Left lung (tissue), 14 donors: ENCODE measurements at places on chromosomes 13 and 19. TPM values are rescaled to one million over a fixed set of nuclear protein-coding genes. Genes with fewer than 3 reads are reported as not detected.

- no peak for DNase-seq
- H3K36me3 ChIP-seq: no peaks in the 10 kb centered on the region
Measured at GRCh38 chr13:21739771-21740170, 68.9 kb downstream of the FGF9 start.

DNA sequence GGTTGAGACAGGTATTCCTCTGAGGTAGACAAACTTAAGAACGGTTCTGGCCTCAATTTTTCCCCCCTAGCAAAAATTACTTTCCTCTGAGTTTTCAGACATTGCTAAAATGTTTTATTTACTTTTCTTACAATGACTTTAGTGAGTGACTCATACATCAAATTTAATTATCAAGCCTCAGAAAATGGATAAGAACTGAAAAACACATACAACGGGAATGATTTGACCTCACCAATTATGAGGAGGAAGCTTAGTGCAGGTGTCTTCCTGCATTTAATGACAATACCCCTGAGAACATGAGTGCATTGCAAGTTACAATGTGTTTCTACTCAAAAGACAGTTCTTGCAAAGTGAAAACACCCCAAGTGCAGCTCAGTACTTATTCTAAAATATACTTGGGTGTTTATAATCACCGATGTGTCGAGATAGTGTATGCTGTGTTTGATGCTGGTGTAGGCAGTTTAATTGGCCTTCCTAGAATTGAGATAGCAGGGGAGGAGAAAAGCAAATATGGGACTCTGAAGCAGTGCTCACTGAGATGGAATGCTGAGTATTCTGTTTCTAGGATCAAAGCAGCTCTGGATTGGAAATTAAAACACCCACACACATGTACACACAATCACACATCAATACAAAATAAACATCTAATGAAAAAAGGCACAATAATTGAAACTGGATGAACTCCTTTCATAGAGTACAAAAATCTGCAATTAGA is 189.5 kb upstream of the SLC10A2 start:
- no peak for DNase-seq
- no peaks in the 10 kb centered on the region for H3K36me3 ChIP-seq
- H3K4me3 ChIP-seq: no peak overlapping the region
- no peak overlapping the region for H3K27ac ChIP-seq
- no peaks in the 10 kb centered on the region for H3K27me3 ChIP-seq

NCR1 gene
- total RNA-seq: 0.73 TPM

- no peaks in the 10 kb centered on the region for H3K36me3 ChIP-seq
- no peak overlapping the region for H3K27ac ChIP-seq
- no peak overlapping the region for H3K4me3 ChIP-seq
- no peaks in the 10 kb centered on the region for H3K27me3 ChIP-seq
- DNase-seq: no peak
Measured at GRCh38 chr13:106503730-106504453, 31.6 kb downstream of the EFNB2 start.

- H3K36me3 ChIP-seq: no peaks in the 10 kb centered on the region
- H3K4me1 ChIP-seq: no peaks in the 10 kb centered on the region
- DNase-seq: peak; percentile 91
- peak overlapping the region; percentile 98 for H3K4me3 ChIP-seq
- H3K27ac ChIP-seq: peak overlapping the region; percentile 94
Measured at GRCh38 chr19:1028062-1028926, 1.9 kb downstream of the CNN2 start.

TBXA2R gene
- 5.3 TPM for total RNA-seq

GRCh38 chr19:6271721-6272410 is 7.9 kb downstream of the MLLT1 start:
- peak overlapping the region; percentile 85 for H3K27ac ChIP-seq
- no peaks in the 10 kb centered on the region for H3K27me3 ChIP-seq
- H3K4me1 ChIP-seq: peaks cover 98% of the 10 kb centered on the region
- H3K4me3 ChIP-seq: peak overlapping the region; percentile 14

DNA sequence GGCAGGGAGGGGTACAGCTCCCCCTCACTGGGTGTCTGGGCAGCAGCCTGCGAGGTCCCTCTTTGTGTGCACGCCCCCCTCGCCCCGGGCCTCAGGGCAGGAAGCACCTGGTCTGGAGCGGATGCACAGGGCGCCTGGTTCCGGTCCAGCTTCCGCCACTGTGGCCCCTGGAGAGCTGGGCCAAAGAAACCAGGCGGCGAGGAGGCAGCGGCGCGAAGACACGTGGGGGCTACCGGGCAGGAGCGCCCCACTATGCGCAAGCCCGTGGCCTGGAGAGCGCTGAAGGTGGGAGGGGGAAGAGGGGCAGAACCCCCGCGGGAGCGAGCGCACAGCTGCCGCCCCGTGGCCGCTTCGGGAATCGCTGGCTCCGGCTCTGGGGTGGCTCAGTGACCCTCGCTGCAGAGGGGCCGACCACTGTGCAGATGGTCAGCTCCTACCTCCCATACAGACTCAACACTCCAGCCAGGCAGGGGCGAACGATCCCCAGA is 1.7 kb upstream of the LYL1 start:
- H3K4me1 ChIP-seq: peaks cover 54% of the 10 kb centered on the region
- peak overlapping the region; percentile 82 for H3K27ac ChIP-seq
- peak overlapping the region; percentile 7 for H3K4me3 ChIP-seq
- DNase-seq: peak; percentile 94
- no peaks in the 10 kb centered on the region for H3K36me3 ChIP-seq

GRCh38 chr13:61148211-61148610 is 267.4 kb downstream of the PCDH20 start:
- DNase-seq: no peak
- no peaks in the 10 kb centered on the region for H3K4me1 ChIP-seq
- no peaks in the 10 kb centered on the region for H3K36me3 ChIP-seq
- no peak overlapping the region for H3K4me3 ChIP-seq
- H3K27me3 ChIP-seq: no peaks in the 10 kb centered on the region
- no peak overlapping the region for H3K27ac ChIP-seq

DNA sequence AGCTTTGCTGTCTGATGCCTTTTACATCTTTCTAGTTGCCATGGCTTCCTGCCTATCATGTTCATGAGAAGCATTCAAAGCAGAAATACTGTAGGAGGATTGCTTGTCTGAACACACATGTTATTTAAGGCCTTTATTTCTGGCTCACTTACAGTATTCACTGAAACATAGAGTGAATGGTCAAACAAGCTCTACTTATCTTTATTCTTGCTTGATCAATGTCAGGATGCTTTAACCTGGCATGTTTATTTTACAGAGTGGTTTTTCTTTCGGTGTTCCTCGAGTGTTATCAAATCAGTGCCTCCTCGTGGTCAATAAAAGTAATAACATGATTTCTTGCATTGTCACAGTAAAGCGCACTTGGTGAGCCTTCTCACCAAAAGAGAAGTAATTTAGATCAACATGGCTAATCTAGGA is 73.5 kb upstream of the PCDH17 start:
- H3K36me3 ChIP-seq: no peaks in the 10 kb centered on the region
- H3K4me1 ChIP-seq: no peaks in the 10 kb centered on the region
- peak; percentile 1 for DNase-seq
- H3K4me3 ChIP-seq: no peak overlapping the region

- H3K27ac ChIP-seq: no peak overlapping the region
- H3K27me3 ChIP-seq: no peaks in the 10 kb centered on the region
- H3K36me3 ChIP-seq: peaks cover 17% of the 10 kb centered on the region
- no peak for DNase-seq
- no peak overlapping the region for H3K4me3 ChIP-seq
- H3K4me1 ChIP-seq: peaks cover 7% of the 10 kb centered on the region
Measured at GRCh38 chr13:20819715-20820114, 46.0 kb upstream of the EEF1AKMT1 start.

DNA sequence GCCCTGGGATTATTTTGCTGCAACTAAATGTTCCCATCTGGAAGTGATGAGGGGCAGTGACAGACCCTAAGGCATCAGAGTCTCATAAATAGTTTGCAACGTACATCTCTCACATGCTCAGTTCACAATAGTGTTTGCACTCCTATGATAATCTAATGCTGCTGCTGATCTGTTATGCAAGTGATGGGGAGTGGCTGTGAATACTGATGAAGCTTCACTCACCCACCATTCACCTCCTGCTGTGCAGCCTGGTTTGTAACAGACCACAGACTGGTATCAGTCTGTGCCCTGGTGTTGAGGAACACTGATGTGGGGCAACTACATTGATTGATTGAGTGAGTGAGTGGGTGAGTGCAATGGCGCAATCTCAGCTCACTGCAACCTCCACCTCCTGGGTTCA is 54.9 kb downstream of the ZNF726 start:
- no peaks in the 10 kb centered on the region for H3K36me3 ChIP-seq
- H3K4me3 ChIP-seq: no peak overlapping the region
- no peak overlapping the region for H3K27ac ChIP-seq
- peaks cover 43% of the 10 kb centered on the region for H3K27me3 ChIP-seq
- H3K4me1 ChIP-seq: no peaks in the 10 kb centered on the region

DNA sequence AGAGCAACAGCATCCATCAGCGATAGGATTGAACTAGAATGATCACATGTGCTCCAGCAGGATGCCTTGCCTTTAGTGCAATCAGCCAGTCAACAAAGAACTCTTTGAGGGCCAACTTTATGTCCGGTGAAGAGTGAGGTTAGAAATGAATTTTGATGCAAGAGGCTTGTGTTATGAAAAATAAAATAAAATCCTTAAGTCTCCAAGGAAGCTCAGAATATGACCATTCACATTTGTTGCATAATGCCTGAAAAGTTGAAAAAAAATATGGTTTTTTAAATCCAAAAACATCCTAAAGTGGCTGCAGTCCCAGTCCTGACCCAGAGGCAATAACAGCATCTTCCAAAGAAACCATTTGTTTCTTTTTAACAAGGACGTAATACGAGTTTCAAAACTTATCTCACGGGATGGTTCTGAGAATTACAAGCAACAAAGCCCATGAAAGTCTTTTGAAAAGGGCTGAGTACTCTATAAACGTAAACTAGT is 61.3 kb downstream of the DCLK1 start:
- no peaks in the 10 kb centered on the region for H3K4me1 ChIP-seq
- H3K27ac ChIP-seq: peak overlapping the region; percentile 65
- H3K27me3 ChIP-seq: no peaks in the 10 kb centered on the region
- no peak overlapping the region for H3K4me3 ChIP-seq
- H3K36me3 ChIP-seq: no peaks in the 10 kb centered on the region
- DNase-seq: no peak

FAAP24 gene
- 4.8 TPM for total RNA-seq

DNA sequence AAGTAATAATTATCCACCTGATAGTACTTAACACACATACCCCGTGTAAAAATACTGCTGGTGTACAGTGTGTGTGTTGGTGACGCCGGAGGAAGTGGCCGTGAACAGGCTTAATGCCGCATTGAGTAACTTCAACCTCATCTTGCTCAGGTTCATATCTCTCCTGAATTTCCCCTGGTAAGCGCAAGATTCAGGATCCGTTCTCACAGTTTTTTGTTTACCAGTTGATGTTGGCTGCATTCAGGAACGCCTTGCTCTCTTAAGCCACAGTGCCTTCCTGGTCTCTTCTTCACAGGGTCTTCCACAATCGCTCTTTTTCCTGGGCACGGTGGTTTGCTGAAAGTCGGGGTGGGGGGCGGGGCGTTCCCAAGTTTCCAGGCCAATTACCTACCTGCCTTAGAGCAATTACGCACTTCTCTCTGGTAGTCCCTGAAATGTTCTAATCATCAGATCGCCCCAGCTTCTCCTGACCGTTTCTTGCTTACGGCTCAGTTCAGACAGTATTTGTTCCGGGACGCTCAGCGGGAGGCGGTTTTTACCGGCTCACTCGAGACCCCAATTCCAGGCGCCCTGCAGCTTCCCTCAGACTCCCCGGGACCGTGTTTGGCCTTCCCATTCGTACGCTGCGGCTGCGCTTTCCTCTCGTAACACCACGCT is 706 bp upstream of the DNAJC3 start:
- DNase-seq: no peak
- no peaks in the 10 kb centered on the region for H3K27me3 ChIP-seq
- no peaks in the 10 kb centered on the region for H3K36me3 ChIP-seq
- peaks cover 14% of the 10 kb centered on the region for H3K4me1 ChIP-seq
- peak overlapping the region; percentile 99 for H3K27ac ChIP-seq

GRCh38 chr19:32997716-32998355 is 25.8 kb downstream of the FAAP24 start:
- H3K27ac ChIP-seq: no peak overlapping the region
- H3K4me3 ChIP-seq: no peak overlapping the region
- no peaks in the 10 kb centered on the region for H3K27me3 ChIP-seq
- no peak for DNase-seq

GRCh38 chr19:2588081-2588777 is 112.3 kb downstream of the GADD45B start:
- H3K27ac ChIP-seq: no peak overlapping the region
- no peaks in the 10 kb centered on the region for H3K4me1 ChIP-seq
- no peak overlapping the region for H3K4me3 ChIP-seq
- no peak for DNase-seq

GRCh38 chr19:30393729-30394480 is 21.7 kb downstream of the ZNF536 start:
- no peaks in the 10 kb centered on the region for H3K36me3 ChIP-seq
- H3K4me1 ChIP-seq: no peaks in the 10 kb centered on the region
- DNase-seq: no peak
- no peak overlapping the region for H3K27ac ChIP-seq
